ENCODE measurements at places on chromosomes 13 and 19.

DNA sequence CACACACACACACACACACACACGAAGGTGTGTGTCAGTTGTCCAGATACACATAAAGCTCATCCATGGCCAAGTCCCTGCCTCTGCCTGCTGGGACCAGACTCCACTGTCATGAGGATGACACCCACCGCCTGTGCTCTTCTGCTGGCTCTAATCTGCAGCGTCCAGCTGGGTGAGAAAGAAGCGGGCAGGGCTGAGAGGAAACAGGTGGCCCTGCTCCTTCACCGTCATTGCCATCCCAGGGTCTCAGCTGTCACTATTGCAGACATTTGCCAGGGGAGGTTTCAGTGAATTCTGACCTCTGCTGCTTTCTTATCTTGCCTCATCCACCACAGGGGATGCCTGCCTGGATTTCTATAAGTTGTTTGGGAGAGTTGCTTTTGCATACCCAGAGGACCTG lies 31.4 kb downstream of the SCGB2B2 start:
- H3K27ac ChIP-seq = no peak overlapping the region
- no peaks in the 10 kb centered on the region for H3K36me3 ChIP-seq
- H3K27me3 ChIP-seq = no peaks in the 10 kb centered on the region

GRCh38 chr13:111906306-111906705 lies 160.6 kb upstream of the SOX1 start:
- no peaks in the 10 kb centered on the region for H3K4me1 ChIP-seq
- H3K36me3 ChIP-seq = no peaks in the 10 kb centered on the region
- no peak overlapping the region for H3K27ac ChIP-seq
- H3K27me3 ChIP-seq = no peaks in the 10 kb centered on the region

GRCh38 chr19:55132453-55133129 lies 15.2 kb upstream of the PPP1R12C start:
- H3K27me3 ChIP-seq = no peaks in the 10 kb centered on the region
- H3K4me3 ChIP-seq = no peak overlapping the region
- DNase-seq = no peak
- H3K4me1 ChIP-seq = no peaks in the 10 kb centered on the region
- no peak overlapping the region for H3K27ac ChIP-seq

DNA sequence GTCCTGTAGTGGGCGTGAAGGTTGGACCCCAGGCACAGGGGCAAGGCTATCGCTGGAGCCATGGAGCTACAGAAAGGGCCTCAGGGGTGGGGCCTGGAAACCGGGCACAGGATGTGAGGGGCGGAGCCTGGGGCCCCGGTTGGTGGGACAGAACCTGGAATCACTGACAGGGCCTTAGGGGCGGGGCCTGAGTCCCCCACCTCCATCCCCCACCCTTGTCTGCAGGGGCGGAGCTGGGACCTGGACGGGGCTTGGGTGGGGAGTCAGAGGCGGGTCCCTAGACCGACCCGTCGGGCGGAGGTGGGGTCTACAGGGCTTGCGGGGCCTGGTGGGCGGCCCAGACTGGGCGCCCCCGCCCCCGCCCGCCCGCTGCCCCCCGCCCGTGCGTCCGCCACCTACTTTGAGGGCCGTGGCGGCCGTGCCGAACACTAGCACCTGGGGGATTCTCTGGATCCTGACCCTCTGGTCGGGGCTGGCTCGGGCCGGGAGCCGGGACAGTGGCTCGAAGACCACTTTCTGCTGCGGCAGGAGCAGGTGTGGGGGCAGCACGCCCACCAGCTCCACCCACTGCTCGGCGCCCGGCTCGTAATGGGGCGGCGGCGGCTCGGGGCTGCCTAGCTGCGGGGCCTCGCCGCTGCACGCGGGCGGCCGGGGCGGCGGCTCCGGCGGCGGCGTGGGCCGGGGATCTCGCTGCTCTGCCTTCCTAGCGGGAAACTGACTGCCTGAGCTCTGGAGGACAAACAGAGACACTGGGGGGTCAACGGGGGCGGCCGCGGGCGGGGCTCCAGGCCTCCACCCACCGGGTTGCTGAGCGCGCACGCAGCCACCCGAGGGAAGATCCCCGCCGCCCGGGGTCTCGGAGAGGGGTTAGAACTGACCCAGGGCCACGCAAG lies 26.3 kb downstream of the DCAF15 start:
- no peak overlapping the region for H3K27ac ChIP-seq
- H3K4me3 ChIP-seq = no peak overlapping the region
- peaks cover 4% of the 10 kb centered on the region for H3K4me1 ChIP-seq
- H3K36me3 ChIP-seq = peaks cover 9% of the 10 kb centered on the region
- H3K27me3 ChIP-seq = no peaks in the 10 kb centered on the region

DNA sequence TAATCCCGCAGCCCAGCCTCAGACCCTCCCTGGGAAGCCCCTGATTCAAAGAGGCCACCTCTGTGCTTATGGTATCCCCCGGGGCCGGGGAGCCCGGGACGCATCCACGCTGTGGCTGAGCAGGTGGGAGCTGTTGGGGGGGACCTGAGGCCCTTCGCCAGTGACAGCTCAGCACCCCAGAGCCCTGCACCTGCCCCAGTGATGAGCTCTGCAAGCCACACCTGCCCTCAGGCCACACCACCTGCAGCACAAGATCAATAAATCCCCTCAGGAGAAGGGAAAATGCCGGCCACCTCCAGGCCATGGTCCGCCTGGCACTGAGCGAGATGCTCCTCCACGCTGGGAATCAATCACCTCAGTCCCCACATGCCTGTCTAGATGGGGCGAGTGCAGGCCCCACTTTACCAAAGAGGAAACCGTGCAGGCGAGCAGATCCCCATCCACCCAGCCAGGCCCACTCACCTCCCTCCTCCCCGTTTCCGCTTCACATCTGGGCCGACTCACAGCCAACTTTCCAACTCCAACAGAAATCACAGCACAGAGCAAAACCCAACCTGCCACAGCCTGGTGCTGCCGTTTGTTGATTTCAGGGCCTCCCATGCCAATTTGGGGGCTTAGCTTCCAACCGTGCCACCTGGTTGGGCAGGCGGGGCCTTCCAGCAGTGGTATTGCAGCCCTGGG lies 12.8 kb downstream of the MOB3A start:
- no peak overlapping the region for H3K27ac ChIP-seq
- H3K27me3 ChIP-seq = no peaks in the 10 kb centered on the region

DNA sequence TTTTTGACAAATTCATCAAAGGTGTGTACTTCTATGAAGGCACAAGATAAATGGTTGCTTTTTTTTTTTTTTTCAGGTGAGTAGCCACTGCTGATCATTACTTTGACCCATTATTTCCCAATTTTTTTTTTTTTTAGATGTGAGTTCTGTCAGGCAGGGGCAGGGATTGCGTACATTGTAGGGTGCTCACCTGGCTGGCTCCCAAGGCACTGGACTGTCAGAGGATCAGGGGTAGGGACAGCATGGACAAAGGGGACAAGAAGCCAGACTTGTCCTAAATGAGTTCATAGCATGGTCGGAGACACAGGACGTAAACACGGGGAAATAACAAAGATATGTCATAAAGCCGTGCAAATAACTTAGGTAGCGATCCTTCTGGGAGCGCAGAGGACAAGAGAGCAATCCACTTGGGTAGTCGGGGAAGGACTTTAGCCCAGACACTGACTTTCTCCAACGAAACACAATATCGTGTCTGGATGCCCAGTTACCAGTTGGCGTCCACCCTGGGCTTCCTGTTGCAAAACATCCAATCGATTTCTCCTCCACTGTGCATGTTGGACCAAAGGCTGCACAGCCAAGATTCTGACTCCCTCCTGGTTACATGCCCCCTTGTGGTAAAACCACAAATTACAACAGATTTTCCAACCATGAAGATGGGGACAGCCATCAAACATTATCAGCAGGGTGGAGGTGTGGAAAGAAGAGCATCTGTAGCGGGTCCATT lies 27.5 kb upstream of the KATNAL1 start:
- H3K36me3 ChIP-seq = no peaks in the 10 kb centered on the region
- no peak overlapping the region for H3K4me3 ChIP-seq
- no peaks in the 10 kb centered on the region for H3K27me3 ChIP-seq
- H3K4me1 ChIP-seq = peaks cover 2% of the 10 kb centered on the region

GRCh38 chr13:34722922-34723321 lies 219.1 kb upstream of the NBEA start:
- H3K36me3 ChIP-seq = no peaks in the 10 kb centered on the region
- peaks cover 6% of the 10 kb centered on the region for H3K4me1 ChIP-seq
- no peaks in the 10 kb centered on the region for H3K27me3 ChIP-seq
- no peak overlapping the region for H3K27ac ChIP-seq

DNA sequence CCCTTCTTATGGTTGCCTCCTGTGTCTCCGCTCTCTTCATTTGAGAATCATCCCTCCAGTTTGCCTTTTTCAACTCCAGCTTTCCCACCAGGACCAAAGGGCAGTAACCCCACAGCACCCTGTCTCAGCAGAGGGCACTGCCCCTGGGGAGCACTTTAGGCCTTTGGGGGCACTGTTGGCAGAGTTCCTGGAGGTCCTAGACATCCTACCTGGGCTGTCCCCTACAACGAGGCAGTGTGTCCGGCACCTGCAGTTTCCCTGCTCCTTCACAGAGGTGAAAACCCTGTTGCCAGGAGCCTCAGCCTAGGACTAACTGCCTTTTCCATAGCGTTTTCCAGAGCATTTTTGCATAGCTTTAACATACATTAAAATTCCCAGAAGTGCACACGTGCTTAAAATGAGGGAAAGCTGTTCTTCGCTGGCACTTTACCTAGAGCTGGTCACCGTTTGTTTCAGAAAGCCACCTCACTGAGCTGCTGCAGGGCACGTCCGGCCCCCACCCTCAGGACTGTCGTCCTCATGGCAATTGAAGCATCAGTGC lies 234.9 kb downstream of the TEX29 start:
- DNase-seq = no peak
- no peak overlapping the region for H3K27ac ChIP-seq
- no peak overlapping the region for H3K4me3 ChIP-seq
- H3K27me3 ChIP-seq = no peaks in the 10 kb centered on the region

All from thyroid gland (tissue), 4 donors.